ENCODE measurements at places on chromosomes 16 and 17.

DNA sequence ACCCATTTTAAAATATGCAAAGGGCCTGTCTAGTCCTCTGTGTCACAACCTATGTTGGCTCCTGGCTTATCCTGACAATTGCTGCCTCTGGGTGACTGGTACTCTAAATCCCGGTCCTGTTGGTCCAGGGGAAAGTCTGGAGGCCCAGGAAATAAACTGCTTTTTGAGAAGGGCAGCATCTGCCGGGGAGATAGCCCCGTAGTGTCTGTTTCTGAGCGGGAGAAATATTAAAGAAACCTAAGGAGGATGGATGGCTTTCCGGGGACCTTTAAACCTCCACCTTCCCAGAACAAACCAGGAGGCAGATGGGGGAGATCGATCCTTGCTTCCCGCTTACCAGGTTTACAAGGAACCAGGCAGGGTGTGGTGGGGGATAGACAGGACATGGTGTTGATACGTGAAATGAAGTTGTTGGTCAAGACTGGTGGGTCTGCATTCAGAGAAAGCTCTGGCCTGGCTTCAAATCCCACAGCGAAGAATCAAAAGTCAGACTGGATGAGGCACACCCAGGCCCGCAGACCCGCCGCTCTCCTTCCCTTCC is 3.8 kb downstream of the HOXB2 start:
- no peak for DNase-seq

DNA sequence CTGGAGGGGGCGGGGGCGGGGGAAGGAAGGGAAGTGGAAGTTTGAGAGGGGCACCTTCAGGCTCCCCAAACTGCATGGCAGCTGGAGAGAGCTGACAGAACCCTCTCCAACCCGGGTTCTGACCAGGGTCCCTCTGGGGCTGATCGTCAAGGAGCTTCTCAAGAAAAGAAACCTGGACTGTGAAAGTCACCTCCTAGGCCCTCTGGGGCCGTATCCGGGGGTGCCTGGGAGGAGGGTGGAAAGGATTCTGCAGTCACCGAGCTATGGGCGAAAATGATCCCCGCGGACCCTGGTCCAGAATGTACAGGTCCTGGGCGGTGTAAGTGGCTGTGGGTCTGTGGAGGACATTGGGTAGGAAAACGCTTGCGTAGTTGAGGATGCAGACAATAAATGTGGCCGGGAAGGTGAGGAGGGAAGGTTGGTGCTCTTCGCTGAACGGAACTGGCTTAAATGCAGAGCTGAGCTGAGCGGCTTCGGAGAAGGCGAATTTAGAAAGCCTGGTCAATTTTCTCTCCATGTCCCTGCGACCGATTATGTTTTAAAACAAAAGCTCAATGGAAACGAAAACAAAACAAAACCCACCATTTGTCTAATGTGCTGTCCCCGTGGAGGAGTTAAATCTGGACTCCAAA is 3.6 kb upstream of the LHX1 start:
- no peak for DNase-seq

DNA sequence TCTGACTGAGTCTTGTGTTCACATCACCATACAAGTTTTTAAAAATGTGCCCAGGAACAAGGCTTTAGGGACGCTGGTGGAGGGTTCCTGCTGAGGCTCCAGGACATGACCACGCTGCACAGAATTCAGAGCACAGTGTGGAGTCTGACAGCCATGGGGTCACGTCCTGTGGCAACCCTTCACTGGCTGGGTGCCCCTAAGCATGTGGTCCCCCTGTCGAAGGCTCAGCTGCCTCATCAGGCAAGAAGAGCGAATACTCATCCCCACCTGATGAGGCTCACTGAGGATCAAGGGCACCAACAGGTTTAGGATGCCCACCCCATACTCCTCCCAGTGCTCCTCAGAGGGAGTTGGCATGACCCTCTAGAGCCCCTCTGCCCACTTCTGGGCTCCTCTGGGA is 5.9 kb downstream of the PNMT start:
- DNase-seq: no peak

GRCh38 chr16:54459509-54460262 is 173.1 kb upstream of the IRX3 start:
- DNase-seq: no peak

DNA sequence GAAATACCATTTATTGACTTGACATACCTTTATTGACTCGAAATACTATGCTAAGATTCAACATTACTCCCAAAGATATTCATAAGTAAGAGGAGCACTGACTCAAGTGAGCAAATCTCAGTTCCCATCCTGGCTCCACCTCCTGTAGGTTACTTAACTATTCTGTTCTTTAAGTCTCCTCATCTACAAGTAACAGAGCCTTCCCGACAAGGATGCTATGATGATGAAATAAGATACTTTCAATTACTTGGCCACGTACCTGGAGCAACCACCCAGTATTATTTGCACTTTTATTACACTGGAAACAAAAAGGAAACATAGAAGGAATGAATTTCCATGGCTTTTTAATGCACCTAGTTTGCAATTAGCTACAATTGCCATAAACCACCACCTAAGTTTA is 16.3 kb downstream of the KANSL1 start:
- DNase-seq: no peak

- no peak for DNase-seq
These were observed 57.4 kb upstream of the ERN1 start for GRCh38 chr17:64187093-64187895.

DNA sequence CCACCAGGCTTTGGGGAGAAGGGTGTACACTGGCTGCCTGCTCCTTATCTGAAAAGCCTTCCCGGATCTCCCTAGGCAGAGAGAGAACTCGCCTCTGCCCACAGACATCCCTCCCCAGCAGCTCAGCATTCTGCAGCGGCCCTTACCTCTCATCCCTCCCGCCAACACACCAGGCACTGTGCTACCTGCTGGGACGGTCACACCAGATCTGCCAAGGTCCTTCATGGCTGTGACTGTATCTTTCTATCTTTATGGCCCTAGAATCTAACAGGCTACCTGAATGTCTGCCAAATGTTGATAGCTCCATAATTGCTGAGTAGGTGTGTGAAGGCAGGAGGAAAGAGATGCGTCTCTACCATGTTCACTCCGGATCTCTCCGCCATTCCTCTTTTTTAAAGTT is 7.9 kb downstream of the TSNAXIP1 start:
- DNase-seq: no peak

GRCh38 chr16:88482630-88483391 is 29.7 kb downstream of the ZFPM1 start:
- no peak for DNase-seq

GRCh38 chr16:8818504-8819270 is 21.0 kb downstream of the PMM2 start:
- DNase-seq: no peak

GRCh38 chr16:56738221-56738620 is 8.3 kb downstream of the NUP93 start:
- no peak for DNase-seq

DNA sequence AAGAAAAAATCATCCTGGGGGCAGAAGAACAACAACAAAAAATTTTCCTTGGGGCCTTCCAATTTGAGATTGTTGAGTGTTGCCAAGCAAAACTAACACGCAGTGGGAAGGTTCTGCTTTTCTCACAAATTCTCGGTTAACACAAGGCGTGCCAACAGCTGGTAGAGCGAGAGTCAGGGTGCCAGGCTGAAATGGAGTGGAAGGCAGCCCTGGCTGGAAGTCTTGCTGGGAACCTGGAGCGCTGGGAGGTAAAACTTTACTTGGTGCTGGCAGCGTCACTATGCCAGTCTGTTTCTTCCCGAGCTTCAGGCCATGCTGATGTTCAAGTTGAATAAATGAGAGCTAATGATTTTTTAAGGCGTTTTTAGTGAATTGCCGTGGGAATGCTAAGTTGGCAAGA is 189.4 kb downstream of the WWOX start:
- no peak for DNase-seq

DNA sequence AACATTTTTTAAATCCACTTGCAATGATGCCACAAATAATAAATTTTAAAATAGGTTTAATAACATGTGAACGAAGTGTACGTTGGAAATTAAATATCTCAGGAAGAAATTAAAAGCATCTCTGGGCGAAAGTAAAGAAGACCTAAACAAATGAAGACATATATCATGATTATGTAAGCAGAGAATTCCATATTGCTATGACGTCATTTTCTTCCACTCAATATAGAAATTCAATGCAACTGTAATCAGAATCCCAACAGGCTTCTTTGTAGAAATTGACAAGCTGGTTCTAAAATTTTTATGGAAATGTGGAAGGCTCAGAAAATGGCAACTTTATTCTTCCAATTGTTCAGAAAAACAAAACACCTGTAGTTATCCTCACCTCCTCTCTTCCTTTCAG is 33.8 kb upstream of the RBFOX3 start:
- DNase-seq: no peak

GRCh38 chr17:7459961-7460545 is 15.2 kb downstream of the CHRNB1 start:
- no peak for DNase-seq
